ENCODE measurements at places on chromosomes 16 and 17. TPM values are rescaled to one million over a fixed set of nuclear protein-coding genes. Genes with fewer than 3 reads are reported as not detected.

DNA sequence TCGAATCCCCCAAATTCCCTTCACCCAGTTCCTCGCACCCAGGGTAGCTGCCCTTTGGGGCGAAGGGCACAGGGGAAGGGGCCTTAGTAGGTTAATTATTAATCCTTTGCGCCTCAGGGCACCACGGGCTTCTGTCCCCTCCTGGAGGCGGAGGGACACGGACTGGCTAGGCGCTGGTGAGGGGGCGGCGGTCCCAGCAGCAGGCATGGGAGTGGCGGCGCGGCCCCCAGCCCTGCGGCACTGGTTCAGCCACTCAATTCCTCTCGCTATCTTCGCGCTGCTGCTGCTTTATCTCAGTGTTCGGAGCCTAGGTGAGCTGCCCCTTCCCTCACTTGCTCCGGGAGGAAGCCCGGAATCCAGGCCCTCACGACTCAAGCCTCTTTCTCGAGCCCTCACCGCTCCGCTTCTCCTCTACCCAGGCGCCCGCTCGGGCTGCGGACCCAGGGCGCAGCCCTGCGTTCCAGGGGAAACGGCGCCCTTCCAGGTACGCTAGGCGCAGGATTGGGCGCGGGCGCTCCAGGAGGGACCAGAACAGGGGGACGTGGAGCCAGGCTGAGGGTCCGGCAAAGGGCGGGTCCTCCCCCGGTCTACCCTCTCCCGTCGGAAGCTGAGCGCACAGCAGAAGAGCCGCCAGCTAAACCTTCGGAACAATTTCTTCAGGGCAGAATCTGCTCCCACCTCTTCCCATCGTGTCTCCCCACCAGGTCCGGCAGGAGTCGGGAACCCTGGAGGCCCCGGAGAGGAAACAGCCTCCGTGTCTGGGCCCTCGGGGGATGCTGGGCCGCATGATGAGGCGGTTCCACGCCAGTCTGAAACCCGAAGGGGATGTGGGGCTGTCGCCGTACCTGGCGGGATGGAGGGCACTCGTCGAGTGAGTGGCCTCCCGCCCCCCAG lies at the start of gene GLTPD2:
Gene GLTPD2, plus strand, starts transcription at position 158 of the 894 bp plus-strand sequence. Its CDS starts 48 bp downstream, at position 206.
- DNase-seq = peak; percentile 18

DNA sequence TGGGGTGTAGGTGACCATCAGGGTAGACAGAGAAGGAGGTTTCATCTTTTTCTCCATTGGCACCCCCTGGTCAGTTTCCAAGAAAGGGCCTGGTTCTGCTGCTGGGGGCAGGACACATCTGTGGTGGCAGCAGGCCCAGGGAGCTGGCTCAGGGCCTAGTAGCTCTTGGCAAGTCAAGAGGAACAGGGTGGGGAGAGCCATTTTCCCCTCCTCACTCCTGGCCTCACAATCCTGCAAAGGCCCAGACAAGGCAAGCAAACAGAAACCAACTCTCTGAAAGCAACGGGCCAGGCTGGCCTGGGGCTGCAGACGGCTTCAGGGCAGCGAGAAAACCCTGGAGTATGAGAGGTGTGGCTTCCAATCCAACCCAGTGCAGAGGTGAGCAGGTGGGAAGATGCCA lies 192.9 kb upstream of the DYNLRB2 start:
- peak; percentile 17 for DNase-seq

- DNase-seq = no peak
Measured at GRCh38 chr17:9238340-9239245, 217.3 kb downstream of the NTN1 start.

DNA sequence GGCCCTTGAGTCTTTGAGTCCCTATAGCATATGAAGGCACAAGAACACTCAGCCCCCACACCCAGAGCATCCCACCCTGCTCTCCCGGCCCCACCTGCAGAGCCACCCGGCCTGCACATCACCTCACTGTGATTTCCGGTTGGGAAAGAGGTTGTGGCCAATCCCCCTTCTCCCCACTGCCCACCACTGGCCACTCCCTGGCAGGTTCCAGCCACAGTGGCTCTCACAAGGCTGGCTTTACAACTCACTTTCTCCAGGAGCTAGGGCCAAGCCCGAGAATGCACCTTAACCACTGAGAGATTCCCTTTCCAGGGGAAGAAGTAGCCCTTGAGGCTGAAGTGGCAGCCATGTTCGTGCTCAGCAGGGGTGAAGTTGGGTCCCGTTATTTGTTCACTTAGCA lies 123.9 kb downstream of the C16orf78 start:
- no peak for DNase-seq

GRCh38 chr17:15957608-15958307 lies 12.8 kb downstream of the ADORA2B start:
- peak; percentile 64 for DNase-seq

DNA sequence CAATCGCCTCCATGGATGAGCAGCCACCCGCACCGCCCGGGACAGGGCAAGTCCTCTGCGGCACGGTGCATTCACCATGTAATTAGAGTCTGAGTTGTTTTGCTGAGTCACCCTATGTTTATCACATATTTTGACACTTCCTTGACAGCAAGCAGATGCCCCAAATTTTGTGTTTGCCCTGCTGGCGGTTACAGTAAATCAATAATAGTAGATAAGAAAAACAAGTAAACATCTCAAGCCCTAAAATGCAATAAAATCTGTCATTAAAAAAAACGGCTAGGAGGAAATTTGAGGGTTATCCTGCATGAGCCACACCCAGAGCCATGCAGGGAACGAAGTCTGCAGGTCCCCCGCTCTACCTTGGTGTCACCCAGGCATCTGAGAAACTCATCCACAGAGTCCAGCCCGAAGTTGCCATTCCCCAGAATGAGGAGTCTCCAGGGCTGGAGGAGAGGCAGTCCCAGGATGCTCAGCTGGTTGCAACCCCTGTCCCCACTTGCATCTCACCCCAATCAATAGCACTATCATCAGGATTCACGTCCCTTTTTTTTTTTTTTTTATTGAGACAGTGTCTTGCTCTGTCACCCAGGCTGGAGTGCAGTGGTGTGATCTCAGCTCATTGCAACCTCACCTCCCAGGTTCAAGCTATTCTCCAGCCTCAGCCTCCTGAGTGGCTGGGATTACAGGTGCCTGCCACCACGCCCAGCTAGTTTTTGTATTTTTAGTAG lies 16.5 kb upstream of the ST6GALNAC1 start:
- no peak for DNase-seq

GRCh38 chr16:85534536-85535351 lies 78.4 kb upstream of the GSE1 start:
- DNase-seq = no peak

GRCh38 chr17:49575679-49576087 lies at the start of gene NXPH3:
NXPH3 (plus strand) TSS chr17:49575871; CDS start chr17:49576220, 349 bp downstream.
- DNase-seq = peak; percentile 49

DNA sequence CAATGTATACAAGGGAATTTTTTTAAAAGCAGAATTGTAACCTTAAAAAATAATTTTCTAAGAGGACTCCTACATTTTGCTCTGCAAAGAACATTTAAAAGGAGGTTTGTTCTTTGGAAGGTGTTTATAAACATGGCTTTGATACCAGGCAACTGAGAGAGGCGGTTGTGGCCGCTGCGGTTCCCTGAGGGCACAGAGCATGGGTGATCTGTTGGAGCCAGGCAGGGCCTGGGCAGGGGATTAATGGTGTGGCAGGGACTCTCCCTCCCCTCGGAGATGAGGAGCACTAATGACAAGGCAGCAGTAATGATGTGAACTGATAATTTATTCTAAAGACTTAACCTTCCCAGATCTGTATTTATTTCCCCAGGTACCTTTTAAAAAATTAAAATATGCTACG lies 65.4 kb downstream of the WWP2 start:
- peak; percentile 41 for DNase-seq

Gene HSPB9
- total RNA-seq = not detected

Gene LPO
- total RNA-seq = not detected

Gene TEKT5
- not detected for total RNA-seq

Gene UBALD2
- 7.3 TPM for total RNA-seq

Gene MYLK3
- not detected for total RNA-seq

Gene ITGAL
- 9.2 TPM for total RNA-seq

Gene ARHGAP23
- 5.2 TPM for total RNA-seq

Gene G6PC1
- total RNA-seq = not detected

Gene HSD11B2
- 13.8 TPM for total RNA-seq

Gene KRT31
- not detected for total RNA-seq

Data from body of pancreas (tissue), 4 donors.